ENCODE measurements at places on chromosomes 3 and 15.

GRCh38 chr3:178075344-178075743 lies 460.9 kb upstream of the KCNMB2 start:
- no peak for DNase-seq

- no peak for DNase-seq
Observed at GRCh38 chr15:101451266-101451799, 38.2 kb downstream of the PCSK6 start.

- DNase-seq: no peak
Observed at GRCh38 chr3:49237344-49237743, 39.7 kb downstream of the C3orf62 start.

GRCh38 chr3:138468886-138469285 lies 34.5 kb downstream of the ESYT3 start:
- DNase-seq: no peak

GRCh38 chr3:46372492-46373359 lies 2.0 kb downstream of the CCR5 start:
- no peak for DNase-seq

- DNase-seq: peak; percentile 51
Observed at GRCh38 chr3:131735116-131735515, 232.3 kb upstream of the MRPL3 start.

DNA sequence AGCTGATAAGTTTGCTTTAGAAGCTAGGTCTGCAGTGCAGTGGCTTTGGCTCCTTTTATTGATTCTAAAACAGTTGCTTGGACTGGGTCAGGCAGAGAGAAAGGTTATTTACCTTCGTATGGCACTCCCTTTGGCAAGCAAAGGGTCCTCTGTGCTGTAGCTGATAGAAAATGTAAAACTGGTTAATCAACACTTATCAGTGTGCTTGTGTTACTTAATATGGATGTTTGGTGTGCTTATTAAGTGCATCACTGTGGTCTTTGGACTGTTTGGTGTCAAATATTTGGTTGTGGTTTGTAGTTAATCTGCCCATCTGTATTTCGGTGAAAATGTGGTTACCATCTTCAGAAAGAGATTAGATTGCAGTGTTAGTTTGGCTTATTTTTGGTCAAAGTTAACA lies 16.0 kb downstream of the UBE2E2 start:
- DNase-seq: no peak

GRCh38 chr3:115086344-115086743 lies 60.7 kb downstream of the ZBTB20 start:
- no peak for DNase-seq

DNA sequence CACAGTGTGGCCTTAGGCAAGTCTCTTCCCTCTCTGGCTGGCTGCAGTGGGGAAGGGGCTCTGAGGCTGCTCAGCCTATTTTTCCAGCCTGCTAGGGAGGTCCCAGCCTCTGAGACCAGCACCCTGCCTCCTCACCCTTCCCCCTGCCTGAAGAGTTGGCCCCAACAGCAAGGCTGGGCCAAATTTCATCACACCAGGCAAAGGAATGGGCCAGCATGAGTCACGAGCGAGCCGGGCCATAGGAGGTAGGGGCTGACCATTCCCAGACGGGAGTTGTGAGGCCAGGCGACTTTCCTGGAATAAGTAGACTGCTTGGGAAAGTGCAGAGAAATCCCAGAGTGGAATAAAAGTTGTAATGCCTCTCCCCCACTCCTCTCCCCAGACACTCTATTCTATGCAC lies 5.7 kb upstream of the FBLN2 start:
- DNase-seq: peak; percentile 71

- peak; percentile 95 for DNase-seq
Observed at GRCh38 chr3:187767266-187768012, 22.2 kb upstream of the BCL6 start.

DNA sequence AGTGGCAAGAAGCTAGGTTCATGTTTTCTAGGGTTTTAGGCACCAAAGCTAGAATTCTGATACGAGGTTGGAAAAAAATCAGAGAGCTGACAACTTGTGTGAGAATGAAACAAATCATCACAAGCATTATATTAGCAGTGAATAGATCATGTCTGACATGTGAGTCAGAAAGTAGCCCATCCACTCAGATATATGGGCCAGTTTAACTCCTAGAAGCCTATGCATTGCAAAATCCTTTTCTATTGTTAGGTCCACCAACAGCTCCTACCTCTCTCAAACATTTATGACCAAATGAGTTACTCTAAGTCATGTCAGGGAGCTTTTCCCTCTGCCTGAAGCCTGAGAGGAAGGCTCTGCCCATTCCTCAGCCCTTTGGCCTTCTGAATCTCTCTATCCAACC lies 44.0 kb downstream of the KBTBD12 start:
- DNase-seq: no peak

DNA sequence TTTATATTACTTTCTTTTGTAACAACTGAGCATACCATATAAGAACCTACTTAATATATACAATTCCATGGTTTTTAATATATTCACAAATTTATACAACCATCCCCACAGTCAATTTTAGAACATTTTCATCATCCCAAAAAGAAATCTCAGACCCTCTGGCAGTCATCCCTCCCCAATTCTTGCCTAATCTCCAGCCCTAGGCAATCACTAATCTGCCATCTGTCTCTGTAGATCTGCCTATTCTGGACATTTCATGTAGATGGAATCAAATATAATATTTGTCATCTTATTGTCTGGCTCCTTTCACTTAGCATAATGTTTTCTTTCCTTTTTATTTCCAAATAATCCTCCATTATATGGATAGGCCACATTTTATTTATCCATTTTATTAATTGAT lies 92.5 kb downstream of the LARS2 start:
- no peak for DNase-seq

DNA sequence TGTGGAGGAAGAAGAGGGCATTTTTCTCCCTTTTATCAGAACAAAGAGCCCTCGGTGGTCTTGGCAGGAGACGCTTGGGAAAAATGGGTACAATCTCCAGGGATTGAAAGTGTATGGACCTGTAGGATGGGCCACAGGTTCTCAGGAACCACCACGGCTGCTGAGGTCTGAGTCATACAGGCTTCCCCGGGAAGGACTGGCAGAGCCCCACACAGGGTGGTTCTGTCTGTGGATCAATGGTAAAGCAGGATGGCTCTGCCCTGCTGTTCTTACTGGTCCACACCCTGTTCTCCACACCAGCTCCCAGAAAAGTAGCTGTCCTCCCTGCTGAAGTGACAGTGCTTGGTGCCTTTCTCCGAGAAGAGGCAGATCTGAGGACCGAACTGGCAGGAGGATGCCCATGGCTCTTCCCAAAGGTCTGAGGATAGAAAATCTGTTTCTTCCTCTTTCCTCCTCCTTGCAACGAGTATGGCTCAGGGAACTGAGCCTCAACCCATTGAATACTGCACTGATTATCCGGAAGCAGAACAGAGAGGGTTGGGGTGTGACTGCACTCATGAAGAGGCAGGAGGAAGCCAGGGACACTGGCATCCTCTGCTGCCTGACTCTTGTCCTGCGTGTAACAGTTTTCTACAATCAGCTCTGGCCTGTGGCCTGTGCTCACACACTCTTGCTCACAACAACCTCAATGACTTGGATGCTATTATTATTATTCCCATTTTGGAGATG lies 39.0 kb downstream of the KIF9 start:
- no peak for DNase-seq

GRCh38 chr3:14823910-14824629 lies 5.3 kb downstream of the FGD5 start:
- DNase-seq: no peak

- DNase-seq: no peak
Observed at GRCh38 chr3:16249336-16249735, 15.4 kb downstream of the DPH3 start.

- DNase-seq: no peak
Observed at GRCh38 chr15:81781395-81781794, 264.4 kb downstream of the MEX3B start.

GRCh38 chr3:168095611-168096209 lies at the start of gene GOLIM4:
TSS of gene GOLIM4 (minus strand) at chr3:168095924. CDS start at chr3:168095285, 639 bp downstream.
- peak; percentile 81 for DNase-seq

DNA sequence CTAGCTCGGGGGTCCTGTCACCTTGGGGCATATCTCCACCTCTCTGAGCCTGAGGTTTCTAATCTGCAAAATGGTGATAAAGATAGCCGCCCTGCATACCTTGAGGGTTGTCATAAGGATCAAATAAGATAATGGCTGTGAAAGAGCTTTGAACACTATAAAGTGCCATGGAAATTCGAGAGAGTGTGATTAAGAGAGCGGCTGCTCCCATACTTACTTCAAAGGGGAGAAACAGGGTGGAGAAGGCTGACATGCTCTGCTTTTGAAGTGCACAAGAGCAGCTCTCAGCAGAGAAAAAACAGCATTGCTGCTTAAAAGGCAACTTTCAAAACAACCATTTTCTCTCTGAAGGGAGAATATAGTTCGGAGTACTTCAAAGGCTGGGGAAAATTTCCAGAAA lies 529.2 kb downstream of the EPHB1 start:
- DNase-seq: no peak

- no peak for DNase-seq
Observed at GRCh38 chr15:58770519-58770856, 614 bp upstream of the MINDY2 start.

GRCh38 chr3:62554264-62554799 lies 181.0 kb upstream of the FEZF2 start:
- DNase-seq: no peak

- DNase-seq: no peak
Observed at GRCh38 chr15:64665179-64665578, 110.2 kb downstream of the RBPMS2 start.

DNA sequence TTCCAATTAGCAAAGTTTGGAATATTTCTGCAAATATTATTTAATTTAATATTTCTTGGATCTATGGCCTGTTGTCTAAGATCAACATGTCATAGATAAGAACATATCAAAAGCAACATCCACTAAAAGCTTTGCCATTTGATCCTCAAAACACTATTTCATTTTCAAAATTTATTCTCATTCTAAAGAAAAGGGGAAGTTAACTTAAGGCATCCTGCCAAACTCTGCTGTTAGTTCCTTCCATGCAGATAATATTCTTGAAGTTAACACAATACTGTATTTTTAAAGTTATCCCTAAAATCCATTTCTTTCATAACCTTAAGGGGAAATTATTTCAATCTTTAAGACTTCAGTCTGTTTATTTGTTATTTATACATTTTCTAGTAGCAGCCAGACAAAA lies 28.2 kb upstream of the GBE1 start:
- no peak for DNase-seq

- DNase-seq: no peak
Observed at GRCh38 chr3:121724130-121724529, 25.4 kb downstream of the GOLGB1 start.

DNA sequence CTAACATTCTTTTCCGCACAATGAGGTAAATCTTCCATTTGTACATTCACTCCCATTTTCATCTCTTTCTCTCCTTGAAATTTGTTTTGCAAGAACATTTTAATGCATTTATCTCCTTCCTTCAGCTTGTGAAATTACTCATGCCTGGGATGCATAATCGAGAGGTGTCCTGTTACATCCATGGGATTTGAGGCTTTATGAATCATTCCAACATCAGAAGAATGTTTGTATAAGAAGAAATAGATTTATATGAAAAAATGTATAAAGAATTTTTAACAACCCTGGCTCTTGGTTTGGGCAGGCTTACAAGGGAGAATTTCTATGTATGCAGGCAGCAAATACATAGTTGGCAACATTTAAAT lies 93.2 kb upstream of the MBNL1 start:
- peak; percentile 84 for DNase-seq

- no peak for DNase-seq
Observed at GRCh38 chr3:46546896-46547440, 19.1 kb downstream of the LRRC2 start.

GRCh38 chr3:33144433-33144832 lies 30.6 kb downstream of the CRTAP start:
- no peak for DNase-seq

GRCh38 chr3:119636249-119636648 lies 24.1 kb downstream of the POPDC2 start:
- DNase-seq: no peak

DNA sequence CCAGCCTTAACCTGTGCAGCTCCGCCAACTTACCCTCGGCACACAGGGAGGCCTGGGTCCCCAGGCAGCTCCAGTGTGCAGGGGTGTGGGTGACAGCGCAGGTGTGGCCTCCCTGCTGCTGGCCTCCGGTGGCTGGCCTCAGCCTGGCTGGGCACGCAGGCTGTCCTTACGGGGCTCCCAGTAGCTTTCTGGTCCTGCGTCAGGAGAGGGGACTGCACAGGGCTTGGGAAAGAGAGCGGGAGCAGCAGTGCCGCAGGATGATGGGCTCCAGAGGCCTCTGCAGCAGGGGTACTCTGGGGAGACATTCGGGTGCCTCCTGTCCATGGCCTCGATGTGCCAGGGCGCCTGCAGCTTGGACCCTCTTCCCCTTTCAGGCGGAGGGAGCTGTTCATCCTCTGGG lies 9.4 kb downstream of the APBA2 start:
- DNase-seq: no peak

- no peak for DNase-seq
Observed at GRCh38 chr3:52200981-52201679, 3.2 kb downstream of the ALAS1 start.

DNA sequence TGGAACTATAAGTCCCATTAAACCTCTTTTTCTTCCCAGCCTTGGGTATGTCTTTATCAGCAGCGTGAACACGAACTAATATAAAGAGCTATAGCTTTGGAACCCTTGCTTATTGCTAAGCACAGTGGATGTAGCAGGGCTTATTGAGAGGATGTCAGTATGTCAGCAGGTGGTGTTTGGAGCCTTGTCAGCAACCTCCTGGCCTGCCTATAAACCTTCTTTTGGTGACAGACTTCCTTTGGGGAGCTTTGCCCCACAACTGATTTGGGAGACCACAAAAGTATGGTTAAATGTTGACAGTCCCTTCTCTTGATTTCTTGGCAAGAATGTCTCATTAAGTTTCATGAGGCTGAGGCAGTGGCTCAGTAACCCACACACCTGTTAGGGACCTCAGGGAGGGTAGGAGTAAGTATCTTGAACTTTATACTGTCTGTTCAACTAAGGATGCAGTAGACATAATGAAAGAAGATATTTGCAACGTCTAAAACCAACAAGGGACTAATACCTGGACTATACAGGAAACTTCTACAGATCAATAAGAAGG lies 14.8 kb downstream of the CCNDBP1 start:
- no peak for DNase-seq

DNA sequence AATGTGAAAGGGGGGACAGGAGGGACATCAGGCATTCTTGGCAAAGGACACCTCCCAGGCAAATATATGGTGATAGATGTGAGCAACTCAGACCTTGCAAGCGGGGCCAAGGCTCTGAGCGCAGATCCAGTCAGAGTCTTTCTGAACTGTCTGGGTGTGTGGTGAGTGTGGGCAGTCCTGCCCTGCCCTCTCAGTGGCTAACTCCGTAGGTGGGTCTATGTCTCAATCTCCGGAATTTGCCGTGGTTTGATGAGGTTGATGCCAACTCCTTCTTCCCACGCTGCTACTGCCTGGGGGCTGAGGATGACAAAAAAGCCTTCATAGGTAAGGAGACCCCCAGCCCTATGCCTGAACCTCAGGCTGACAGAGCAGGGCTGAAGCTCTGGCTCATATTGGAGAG lies 7.4 kb downstream of the TTLL3 start:
- DNase-seq: no peak

- peak; percentile 20 for DNase-seq
Observed at GRCh38 chr15:83475551-83475950, 28.4 kb downstream of the SH3GL3 start.

GRCh38 chr3:27963519-27963918 lies 241.4 kb upstream of the EOMES start:
- DNase-seq: no peak

Measured in HS-5 (cell line).